Right renal pelvis (tissue), 4 donors: ENCODE measurements at places on chromosomes 6 and 20. TPM values are rescaled to one million over a fixed set of nuclear protein-coding genes. Genes with fewer than 3 reads are reported as not detected.

ZNF165 gene
- polyA plus RNA-seq, result 4.3 TPM

EYA2 gene
- polyA plus RNA-seq, result 0.76 TPM

TCF15 gene
- 1.8 TPM for polyA plus RNA-seq

TSPO2 gene
- polyA plus RNA-seq, result 0.66 TPM

ELOVL4 gene
- 3.8 TPM for polyA plus RNA-seq

MACROD2 gene
- polyA plus RNA-seq, result 13.3 TPM

ELOVL2 gene
- polyA plus RNA-seq, result 9.0 TPM

SS18L1 gene
- 22.9 TPM for polyA plus RNA-seq

CD40 gene
- 6.9 TPM for polyA plus RNA-seq

TTK gene
- polyA plus RNA-seq, result 24.6 TPM

DEF6 gene
- 3.4 TPM for polyA plus RNA-seq

MYMX gene
- polyA plus RNA-seq, result 0.78 TPM

NOX3 gene
- polyA plus RNA-seq, result 2.0 TPM

CAGE1 gene
- polyA plus RNA-seq, result 0.17 TPM

MRAP2 gene
- polyA plus RNA-seq, result 4.0 TPM

MEI4 gene
- 1.6 TPM for polyA plus RNA-seq

TGM3 gene
- polyA plus RNA-seq, result 0.51 TPM

SLC25A27 gene
- 41.8 TPM for polyA plus RNA-seq

APCDD1L gene
- polyA plus RNA-seq, result 16.4 TPM

MUC22 gene
- polyA plus RNA-seq, result not detected

HLA-DRA gene
- polyA plus RNA-seq, result 64.5 TPM

DNA sequence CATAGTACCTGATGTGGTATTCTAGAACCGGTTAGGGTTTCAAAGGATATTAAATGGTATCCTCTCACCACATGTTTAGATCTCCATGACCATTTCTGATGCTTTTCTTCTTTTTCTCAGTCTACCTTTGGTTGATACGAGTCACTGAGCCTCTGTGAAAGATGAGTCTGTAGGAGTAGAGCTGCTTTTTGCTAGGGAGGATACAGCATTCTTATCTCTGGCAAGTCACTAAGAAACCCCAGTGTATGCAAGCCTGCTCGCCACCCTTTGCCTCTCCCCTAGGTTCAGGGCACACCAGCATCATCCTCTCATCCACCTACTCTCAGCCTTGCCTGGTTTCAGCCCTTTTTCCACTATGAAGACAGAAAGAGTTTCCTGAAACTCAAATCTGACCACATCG, 89.9 kb downstream of the MTFR2 start:
- DNase-seq, result no peak

GRCh38 chr6:154399097-154399496, 42.5 kb upstream of the IPCEF1 start:
- DNase-seq, result no peak

- no peak for DNase-seq
These were observed 30.9 kb upstream of the RIMS1 start for GRCh38 chr6:71855406-71855805.

GRCh38 chr6:92507552-92507951, 911.8 kb downstream of the EPHA7 start:
- DNase-seq, result no peak

GRCh38 chr6:33789550-33789895, 593 bp upstream of the LEMD2 start:
- DNase-seq, result no peak

DNA sequence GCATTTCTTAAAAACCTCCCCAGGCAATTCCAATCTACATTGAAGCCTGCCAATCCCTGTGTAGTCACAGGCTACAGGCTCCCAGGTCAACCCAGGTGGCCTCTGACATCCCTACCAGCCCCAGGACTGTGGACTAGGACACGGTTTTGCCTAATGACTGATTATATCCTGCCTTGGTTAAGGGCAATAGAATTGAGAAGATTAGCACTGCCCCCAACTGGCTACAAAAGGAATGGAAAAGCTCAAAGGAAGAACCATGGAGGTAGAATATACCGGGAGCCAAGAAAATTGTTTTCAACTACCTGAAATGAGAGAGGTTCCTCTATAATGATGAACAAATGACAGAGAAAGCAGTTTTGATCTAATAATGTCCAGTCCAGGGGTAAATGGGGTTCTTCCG, 421.1 kb upstream of the AGPAT4 start:
- DNase-seq, result no peak

GRCh38 chr6:51531623-51532022, 555.8 kb downstream of the PKHD1 start:
- DNase-seq, result no peak

- no peak for DNase-seq
These were observed 18.1 kb upstream of the CHRNA4 start for GRCh38 chr20:63379296-63379695.

GRCh38 chr6:17415321-17415720, 21.9 kb downstream of the CAP2 start:
- DNase-seq, result no peak

GRCh38 chr20:20702330-20703245, 9.9 kb downstream of the RALGAPA2 start:
- no peak for DNase-seq

DNA sequence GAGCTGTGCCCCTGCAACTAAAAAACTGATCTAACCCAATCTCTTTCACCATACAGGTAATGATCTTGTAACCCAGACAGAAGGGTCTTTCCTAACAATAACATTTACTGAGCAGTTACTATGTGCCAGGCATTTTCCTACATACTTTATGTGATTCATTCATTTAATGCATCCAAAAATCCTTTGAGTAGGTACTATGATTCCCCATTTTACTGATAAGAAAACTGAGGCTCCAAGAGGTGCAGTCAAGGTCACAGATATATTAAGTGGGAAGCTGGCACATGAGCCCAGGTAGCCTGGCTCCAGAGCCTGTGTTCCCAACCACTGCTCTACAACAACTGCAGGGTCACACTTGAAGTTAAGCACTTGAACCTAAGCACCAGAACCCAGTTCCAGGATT, 87.6 kb downstream of the NCR2 start:
- DNase-seq, result no peak

DNA sequence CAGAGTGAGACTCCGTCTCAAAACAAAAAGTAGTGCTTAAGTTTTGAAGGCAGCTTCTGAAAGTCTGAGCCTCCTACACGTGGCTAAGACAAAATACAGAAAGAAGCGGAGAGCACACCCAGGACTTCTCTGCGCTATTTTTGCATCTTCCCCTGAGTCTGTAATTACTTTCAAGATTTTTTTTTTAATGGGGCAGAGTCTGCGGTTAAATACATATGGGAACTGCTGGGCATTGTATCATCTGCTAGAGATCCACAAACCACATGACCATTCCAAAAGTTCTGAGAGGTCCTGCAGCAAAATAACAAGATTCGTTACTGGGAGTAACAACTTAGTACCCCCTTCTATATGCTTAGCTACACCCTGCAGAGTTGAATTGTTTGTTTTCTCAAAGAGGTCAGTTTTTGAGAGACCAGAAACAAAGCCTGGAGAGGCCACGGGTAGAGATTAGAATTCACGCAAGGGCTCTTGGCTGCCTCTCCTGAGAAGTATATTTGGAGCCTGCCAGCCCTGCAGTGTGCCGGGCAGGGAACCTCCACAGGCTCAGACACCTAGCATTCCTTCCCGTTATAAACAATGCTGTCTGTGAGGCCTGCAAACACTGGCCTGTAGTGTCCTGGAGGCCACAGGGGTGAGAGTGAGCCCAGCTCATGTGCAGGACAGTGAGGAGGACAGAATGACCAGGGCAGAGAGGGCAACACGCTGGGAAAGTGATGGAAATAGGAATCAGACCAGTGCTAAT, 48.2 kb upstream of the FAM50B start:
- DNase-seq, result no peak

GRCh38 chr20:48156521-48156920, 371.2 kb upstream of the SULF2 start:
- no peak for DNase-seq

- DNase-seq, result no peak
These were observed 55.5 kb downstream of the ATP9A start for GRCh38 chr20:51712501-51713212.

DNA sequence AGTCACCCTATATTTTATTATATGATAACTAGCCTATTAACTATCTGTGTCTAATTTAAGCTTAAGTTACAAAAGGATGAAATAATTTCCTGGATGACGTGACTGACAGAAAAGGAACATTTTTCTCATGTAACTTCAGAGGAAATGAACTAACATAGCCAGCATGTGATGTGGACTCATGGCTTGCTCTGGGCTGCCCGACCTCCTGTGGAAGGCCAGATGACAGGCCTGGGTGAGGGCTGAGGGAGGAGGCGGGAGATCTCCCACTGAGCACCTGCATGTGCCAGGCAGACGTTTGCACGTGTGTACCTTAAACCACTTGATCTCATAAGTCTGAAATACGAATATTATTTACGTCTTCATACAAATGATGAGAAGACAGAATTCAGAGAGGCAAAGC, 321.1 kb downstream of the SYNE1 start:
- DNase-seq, result no peak

- no peak for DNase-seq
These were observed 138.0 kb downstream of the NFATC2 start for GRCh38 chr20:51404297-51405060.

DNA sequence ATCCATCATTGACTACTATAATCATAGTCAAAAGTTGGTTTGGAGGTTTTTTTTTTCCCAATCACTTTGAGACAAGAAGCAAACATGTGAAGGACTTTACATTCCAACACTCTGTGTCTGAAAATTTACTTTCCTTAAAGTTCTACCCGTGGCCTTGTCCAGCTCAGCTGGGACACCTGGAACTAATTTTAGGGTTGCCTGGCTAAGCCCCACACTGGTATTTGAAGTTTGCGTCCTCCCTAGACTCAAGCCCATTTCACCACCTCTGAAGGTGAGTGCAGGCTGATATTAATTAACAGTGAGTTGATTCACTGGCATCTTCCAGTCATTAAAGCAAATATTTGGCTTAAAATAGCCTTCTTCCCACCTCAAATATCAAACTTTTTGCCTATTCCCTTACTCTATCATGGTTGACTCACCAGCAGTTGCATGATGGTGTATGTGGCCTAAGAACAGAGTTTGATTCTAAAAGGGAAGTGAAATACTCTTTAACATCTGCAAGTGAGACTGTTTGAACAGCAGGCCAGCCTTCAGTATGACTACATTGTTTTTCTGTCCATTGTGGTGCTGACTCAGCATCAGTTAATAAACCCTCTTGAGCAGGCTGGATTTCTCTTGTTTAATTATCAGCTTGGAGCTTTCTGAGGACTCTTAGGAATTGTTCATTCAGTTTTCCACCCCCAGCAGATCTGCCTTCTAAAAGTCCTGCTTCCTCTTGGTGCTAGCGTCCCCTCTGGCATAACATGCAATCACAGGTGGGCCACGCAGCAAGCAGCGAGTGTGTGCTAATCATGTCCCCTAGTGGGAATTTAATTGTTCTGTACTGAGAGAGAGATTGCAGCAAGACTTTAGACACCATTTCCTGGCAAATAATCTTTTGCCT, 1.8 kb upstream of the PRDM1 start:
- no peak for DNase-seq

DNA sequence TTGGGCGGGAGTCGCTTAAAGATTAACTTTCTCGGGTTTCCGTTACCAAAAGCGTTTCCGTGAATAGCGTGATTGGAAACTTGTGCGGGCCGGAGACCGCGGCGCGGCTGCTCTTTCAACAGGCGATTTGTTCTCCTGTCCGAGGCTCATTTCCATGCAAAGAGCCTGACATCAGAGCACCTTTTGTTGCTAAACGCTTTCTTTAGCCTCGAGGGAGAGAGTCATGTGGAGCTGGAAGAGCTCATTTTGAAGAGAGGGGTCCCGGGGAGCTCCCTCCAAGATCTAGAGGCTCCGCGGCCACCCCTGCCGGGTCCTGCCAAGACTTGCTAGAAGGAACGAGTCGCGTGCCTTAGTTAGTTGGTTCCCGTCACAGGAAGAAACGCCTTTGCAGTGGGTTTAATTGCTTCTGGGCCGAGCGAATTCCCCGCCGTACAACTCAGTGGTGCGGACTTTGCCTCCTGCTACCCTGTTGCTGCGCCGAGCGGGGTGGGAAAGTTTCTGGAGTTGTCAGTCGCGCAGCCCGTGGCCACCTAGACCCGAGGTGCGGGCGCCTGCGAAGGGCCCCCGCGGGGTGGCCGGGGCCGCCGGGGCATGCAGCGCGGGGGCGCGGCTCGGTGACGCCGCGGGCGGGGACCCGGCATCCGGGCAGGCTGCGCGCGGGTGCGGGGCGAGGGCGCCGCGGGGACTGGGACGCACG, at the start of gene SASH1:
Gene SASH1, plus strand, starts transcription at position 489 of the 697 bp plus-strand sequence. CDS start 230 bp downstream, outside the sequence.
- peak; percentile 81 for DNase-seq

DNA sequence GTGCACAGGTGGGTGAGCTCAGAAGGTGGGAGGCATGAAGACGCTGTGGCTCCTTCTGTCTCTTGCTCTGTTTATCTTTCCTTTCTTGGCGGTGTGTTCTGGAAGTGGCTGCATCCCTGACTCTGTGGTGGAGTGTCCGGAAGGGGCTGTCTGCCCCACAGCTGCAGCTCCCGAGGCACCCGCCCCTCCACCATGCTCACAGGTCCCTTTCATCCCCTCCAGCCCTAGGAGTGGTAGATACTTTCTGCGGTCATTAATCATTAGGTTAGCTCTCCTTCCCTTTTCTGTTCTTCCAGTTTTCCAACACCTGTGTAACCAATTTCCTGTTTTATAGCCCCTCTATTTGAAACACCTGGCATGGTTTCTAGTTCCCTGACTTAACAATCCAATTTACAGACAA, 65.6 kb downstream of the GJA10 start:
- DNase-seq, result no peak

- no peak for DNase-seq
These were observed 211.4 kb upstream of the ZFP64 start for GRCh38 chr20:52402950-52403349.

GRCh38 chr6:3963426-3963825, 114.3 kb downstream of the FAM50B start:
- DNase-seq, result no peak

- no peak for DNase-seq
These were observed 810.2 kb downstream of the MAFB start for GRCh38 chr20:39878809-39879208.

- no peak for DNase-seq
These were observed 393.7 kb upstream of the OPRM1 start for GRCh38 chr6:153645326-153645725.

GRCh38 chr6:1657116-1657770, 47.5 kb downstream of the FOXC1 start:
- no peak for DNase-seq

DNA sequence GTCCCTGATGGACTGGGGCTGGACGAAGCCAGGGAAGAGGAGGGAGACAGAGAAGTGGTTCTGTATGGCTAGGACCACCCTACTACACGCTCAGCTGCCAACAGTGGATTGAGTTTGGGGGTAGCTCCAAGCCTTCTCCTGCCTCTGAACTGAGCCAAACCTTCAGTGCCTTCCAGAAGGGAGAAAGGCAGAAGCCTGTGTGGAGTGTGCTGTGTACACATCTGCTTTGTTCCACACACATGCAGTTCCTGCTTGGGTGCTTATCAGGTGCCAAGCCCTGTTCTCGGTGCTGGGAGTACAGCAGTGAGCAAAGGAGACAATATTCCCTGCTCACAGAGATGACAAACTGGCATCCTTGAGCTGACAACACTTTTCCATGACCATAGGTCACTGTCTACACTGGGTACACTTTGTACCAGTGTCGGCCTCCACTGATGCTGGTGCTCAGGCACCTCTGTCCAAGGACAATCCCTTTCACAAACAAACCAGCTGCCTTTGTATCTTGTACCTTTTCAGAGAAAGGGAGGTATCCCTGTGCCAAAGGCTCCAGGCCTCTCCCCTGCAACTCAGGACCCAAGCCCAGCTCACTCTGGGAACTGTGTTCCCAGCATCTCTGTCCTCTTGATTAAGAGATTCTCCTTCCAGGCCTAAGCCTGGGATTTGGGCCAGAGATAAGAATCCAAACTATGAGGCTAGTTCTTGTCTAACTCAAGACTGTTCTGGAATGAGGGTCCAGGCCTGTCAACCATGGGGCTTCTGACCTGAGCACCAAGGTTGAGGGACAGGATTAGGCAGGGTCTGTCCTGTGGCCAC, 11.3 kb upstream of the RBCK1 start:
- no peak for DNase-seq
